Omental fat pad (tissue), 4 donors: ENCODE measurements at places on chromosomes 4 and X.

DNA sequence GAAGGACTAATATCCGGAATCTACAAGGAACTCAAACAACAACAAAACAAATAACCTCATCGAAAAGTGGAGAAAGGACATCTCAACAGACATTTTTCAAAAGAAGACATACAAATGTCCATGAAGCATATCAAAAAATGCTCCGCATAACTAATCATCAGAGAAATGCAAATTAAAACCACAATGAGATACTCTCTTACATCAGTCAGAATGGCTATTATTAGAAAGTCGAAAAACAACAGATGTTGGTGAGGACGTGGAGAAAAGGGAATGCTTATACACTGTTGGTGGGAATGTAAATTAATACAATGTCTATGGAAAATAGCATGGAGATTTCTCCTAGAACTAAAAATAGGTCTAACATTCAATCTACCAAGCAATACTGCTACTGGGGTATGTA lies 51.1 kb upstream of the MYOZ2 start:
- no peak for DNase-seq

GRCh38 chr4:111434586-111434985 lies 710.7 kb upstream of the FAM241A start:
- no peak for DNase-seq

DNA sequence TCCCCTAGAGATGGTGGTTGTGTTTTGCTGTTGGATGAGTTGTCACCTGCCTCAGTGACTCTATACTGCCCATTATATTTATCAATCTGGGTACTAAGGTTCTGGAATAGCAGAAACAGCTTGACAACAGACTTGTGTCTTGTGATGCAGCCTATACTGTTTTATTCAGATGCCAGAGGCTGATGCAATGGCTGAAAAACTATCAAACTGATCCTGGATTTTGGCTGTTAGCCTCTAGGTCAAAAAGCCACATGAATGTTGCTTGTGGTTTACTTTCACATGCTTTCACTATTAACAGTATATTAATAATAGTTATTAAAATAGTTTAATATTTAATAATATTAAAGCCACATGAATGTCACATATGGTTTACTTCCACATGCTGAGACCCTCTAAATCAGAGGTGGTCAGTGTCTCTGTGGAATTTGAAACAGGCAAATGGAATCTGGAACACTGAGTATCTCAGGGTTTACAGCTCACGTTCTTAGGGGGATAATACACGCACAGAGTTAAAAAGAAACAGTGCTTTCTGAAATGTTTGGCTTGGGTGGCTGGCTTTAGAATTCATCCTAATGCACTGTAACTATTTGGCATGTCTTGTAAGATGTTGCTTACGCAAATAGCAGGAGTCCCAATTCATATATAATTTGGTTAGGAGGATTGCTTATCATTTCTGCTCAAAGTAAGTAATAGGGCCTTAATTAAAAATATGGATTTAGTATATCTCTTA lies 82.5 kb upstream of the LCORL start:
- no peak for DNase-seq

GRCh38 chr4:76182463-76182862 lies 31.2 kb downstream of the SCARB2 start:
- no peak for DNase-seq

DNA sequence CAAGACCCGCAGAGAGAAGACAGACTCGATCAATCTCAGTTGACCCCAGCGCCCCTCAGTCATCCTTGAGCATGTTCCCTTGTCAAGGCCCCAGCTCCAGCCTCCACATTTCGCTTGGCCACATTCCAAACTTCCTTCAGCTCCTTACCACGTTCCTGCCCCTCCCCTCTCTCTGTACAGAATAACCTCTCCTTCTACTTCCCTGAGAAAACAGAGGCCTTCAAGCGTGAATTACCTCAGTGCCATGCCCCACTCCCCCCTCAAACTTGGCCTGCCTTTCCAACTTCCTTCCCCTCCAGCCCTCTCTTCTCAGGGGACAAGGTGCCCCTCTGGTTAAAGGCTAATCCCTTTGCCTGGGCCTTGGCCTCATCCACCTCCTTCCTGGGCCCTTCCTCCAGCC lies 3.2 kb upstream of the RIPPLY1 start:
- DNase-seq, result no peak

- no peak for DNase-seq
These were observed 12.2 kb upstream of the EDA start for GRCh38 chrX:69603566-69604194.

- no peak for DNase-seq
These were observed 176.9 kb upstream of the GK2 start for GRCh38 chr4:79584902-79585301.

- no peak for DNase-seq
These were observed 7.4 kb upstream of the HDAC6 start for GRCh38 chrX:48794340-48794910.

- DNase-seq, result no peak
These were observed 346.4 kb downstream of the PTTG2 start for GRCh38 chr4:38306482-38307071.

- no peak for DNase-seq
These were observed 47.0 kb downstream of the ASMT start for GRCh38 chrX:1661922-1662221.
